ENCODE measurements at places on chromosomes 1 and 21.
A peak's percentile ranks its signal among the peaks of the same experiment; 100 is the strongest.

DNA sequence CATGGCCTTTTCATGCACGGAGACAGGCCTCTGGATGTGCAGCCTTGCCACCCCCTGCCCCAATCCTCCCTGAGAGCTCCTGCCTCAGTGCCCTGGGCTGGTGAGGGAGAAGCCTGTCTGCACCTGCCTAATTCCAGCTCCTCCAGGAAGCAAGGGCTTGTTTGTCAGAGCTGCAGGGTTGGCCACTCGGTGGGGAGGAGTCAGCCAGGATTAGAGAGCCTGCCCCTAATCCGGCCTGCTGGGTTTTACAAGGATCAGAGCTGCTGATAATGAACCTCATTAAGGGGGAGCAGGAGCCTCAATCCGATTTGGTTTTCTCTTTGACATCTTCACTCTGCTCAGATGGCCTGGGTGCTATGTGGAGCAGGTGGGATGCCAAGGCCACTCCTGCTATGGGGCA lies 31.9 kb upstream of the LHX4 start:
- DNase-seq, result no peak

DNA sequence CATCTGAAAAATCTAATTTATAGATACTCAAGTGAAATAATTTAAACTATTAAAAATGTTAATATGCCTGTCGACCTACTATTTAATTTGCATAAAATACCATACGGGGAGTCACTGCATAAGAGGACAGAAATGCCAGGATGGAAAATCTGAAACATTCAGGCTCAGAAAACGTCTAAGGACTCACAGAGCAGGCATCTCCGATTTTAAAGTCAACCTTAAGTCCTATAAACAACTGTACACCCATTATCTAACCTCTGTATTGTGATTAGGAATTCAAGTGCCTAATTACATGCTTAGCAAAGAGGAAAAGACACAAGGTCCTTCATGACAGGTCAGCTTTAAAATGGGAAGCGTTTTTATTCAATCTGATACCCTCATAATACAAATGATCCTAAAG lies 49.2 kb downstream of the ZBTB18 start:
- DNase-seq, result no peak

DNA sequence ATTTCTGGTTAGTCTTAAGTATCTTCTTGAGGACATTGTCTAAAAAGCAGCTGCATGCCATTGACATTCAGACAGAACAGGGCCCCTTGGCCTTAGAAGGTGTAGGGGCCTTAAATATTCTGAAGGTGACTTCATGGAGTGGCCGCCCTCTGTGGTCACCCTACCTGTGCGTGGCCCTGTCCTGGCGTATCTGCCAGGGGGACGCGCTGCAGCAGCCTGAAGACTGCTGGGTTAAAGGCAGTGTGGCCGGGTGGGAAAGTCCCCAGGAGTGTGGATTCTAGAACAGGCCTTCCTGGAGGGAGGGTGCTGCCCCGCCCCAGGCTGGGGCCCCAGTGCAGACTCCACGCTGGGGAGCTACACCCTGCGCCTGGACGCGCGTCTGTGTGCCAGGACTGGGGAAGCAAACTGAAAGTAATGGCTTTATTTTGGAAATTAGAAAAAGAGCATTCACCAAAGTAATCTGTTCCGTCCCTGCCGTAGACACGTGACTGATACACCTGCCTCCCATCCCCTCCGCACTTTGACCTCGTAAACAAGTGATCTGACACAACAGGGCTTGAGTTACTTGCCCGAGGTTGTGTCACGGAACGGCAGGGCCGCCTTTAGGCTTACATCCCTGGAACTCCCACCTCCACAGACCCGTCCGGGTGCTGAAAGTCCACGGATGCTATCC lies 1.8 kb downstream of the AGPAT3 start:
- no peak for DNase-seq

GRCh38 chr1:200970771-200971427 lies 52.6 kb downstream of the KIF21B start:
- DNase-seq, result no peak

DNA sequence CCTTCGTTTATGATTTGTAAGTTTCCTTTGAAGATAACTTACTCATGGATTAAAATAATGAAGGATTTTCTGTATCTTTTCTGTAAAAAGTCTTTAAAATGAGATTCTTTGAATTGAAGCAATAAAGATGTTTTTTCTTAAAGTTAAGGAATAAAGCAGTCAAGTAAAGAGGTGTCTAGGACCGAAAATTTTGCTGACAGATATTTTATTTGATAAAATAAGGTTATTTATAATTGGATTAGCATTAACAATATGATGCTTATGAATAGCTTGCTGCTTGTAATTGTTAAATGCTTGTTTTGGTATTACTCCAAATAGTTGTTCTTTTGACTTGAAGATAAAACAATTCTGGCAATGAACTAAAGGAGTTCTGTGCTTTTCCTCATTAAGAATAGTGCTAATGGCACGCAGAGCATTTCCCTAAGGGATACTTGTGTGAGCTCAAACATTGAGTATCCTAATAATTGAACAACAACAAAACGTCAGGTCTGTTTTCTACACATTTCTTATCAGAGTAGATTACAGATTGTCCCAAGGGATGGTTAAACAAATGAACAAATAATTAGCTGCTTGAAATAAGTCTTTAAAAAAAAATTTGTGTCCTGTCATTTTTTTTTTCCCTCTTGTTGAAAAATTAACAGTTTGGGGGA lies 16.6 kb downstream of the TSNAX start:
- DNase-seq, result no peak

- DNase-seq, result peak; percentile 29
These were observed 271.1 kb upstream of the C1orf105 start for GRCh38 chr1:172149346-172149745.

DNA sequence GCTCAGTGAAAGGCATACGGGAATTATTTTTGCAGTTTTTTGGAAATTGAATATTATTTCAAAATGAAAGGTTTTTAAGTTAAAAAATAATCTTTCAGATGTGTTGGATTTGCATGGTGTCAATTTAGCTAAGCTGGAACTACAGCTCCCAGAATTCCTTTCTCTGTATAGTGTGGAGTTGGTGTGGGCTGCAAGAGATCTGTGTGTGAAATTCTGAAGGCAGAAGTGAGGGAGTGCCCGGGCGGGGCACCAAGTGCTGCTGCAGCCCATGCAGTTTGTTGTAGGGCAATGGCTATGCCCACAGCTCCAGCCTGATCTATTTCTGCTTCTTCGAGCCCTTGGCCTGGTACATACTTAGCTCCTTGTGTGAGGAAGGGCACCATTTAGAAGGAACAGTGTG lies 60.5 kb upstream of the CSF1 start:
- no peak for DNase-seq

- DNase-seq, result no peak
These were observed 5.4 kb upstream of the GJA8 start for GRCh38 chr1:147897029-147897752.

DNA sequence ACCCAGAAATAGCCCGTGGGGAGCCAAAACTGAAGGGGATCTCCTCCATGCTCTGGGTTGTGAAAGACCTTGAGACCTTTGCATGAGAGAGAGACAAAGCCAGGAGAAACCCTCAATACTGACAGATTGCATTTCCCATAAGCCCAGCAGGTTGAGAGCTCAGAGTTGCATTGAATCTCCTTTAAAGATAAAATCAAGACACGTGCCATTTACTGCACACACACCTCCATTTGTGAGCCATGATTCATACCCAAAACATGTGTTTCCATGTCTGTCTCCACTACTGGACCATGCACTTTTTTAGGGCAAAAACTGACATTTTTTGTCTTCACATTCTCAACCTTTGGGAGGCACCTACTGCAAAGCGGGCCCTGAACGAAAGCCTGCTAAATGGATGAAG lies 144.0 kb upstream of the NRIP1 start:
- no peak for DNase-seq

DNA sequence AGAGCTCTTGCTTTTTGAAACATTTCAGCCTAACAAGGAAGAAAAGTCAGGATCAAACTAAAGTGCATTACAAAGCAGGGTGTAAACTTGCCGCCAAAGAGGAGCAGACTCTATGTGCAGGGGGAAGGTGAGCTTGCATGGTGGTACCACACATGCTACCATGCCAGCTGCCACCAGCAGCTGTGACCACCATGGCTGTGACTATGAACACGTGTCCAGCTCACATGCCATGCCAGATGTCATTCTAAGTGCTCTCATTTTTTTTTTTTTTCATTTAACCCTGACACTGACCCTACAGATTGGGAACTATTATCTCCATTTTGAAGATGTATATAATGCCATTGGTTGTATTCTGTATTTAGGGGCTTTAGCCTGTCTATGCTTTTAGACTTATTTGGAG lies 79.0 kb downstream of the PCP4 start:
- no peak for DNase-seq

GRCh38 chr1:145979746-145980456 lies 15.4 kb downstream of the POLR3GL start:
- peak; percentile 37 for DNase-seq

GRCh38 chr1:203929741-203930309 lies 68.4 kb downstream of the SNRPE start:
- no peak for DNase-seq

- DNase-seq, result no peak
These were observed 22.8 kb upstream of the CFAP126 start for GRCh38 chr1:161390559-161390858.

DNA sequence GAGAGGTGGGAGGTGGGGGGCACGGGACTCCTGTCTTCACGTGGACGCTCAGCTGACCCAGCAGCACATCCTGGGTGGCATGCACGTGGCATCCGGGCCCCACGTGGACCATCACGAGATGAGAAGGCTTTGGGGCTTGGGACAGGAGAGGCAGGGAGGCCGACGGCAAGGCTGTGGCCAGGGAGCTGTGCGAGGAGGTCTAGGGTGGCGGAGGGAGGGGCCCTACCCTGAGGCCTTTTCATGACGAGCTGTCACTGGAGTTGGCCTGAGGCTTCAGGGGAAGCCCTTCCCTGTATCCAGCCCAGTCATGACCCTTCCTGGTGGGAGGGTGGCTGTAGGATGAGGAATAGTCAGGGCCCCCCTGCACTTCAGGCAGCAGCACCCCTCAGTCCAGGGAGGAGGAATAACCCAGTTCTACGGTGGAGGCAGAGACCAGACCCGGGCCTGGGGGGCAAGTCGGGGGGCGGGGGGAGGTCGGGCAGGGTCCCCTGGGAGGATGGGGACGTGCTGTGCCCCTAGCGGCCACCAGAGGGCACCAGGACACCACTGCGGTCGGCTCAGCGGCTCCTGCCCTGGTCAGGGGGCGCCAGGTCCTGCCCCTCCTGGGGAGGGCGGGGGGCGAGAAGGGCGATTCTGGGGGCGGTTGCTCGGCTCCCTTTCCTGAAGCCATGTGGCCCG lies 2.0 kb upstream of the PERM1 start:
- peak; percentile 49 for DNase-seq

- DNase-seq, result no peak
These were observed 95.9 kb downstream of the DDX20 start for GRCh38 chr1:111851552-111851951.

DNA sequence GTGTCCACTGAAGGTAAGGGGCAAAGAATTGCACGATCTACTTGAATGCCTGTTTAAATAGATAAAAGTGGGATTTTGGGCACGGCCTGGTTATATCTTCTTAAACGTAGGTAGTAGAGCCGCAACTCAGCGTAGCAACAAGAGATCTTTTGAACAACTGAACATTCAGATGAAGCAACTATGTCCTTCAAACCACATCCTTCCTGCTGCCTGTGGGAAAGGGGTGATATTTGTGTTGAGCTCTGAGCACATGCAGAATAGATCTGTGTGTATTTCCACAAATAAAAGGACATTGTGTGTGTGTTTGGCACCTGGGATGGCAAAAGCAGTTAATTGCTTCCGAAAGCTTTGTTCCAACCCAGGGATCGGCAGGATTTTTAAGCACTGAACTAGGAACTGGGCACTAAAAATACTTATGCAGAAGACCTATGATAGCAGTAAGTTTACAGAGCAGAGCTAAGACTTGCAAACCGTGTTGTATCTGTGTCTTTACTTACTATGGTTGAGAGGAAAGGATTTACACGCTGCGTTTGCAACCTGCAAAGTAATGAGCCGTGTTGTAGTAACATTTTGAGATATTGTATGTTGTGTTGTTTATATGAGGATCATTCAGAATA lies 333.4 kb downstream of the CHRM3 start:
- DNase-seq, result no peak

DNA sequence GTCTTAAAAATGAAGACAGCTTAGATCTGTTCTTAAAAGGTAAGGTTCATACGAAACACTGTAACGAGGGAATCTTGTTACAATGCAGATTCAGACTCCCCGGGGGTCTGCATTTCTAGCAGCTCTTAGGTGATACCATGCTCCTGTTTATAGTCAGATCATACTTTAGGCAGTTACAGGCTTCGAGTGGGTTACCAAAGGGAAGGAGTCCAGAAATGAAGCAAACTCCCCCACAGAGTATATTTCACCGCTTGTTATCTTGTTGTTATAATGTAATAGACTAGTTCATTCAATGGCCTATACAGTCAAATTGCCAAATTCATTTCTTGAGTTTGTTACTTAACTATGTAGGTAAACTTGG lies 601.1 kb downstream of the USP25 start:
- DNase-seq, result no peak

GRCh38 chr1:160216301-160216700 lies 11.1 kb downstream of the PEA15 start:
- no peak for DNase-seq

GRCh38 chr1:55006931-55007330 lies 8.2 kb downstream of the BSND start:
- no peak for DNase-seq

DNA sequence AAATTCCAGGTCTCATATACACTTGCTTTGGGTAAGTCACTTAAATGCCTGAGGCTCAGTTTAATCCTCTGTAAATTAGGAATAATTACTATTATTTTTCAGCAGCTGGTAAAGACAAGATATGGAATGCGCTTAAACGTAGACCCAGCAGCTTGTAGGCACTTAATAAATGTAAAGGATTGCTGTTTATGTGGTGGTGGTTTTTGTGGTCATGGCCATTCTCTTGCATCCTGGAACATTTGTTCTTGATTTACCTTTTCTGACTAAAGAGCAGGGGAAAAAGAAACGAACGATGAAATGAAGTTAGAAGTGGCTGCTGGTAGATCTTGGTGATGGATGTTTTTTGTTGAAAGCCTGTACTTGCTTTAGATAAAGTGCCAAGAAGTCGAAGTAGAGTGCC lies 195.0 kb upstream of the FOXD3 start:
- DNase-seq, result no peak

DNA sequence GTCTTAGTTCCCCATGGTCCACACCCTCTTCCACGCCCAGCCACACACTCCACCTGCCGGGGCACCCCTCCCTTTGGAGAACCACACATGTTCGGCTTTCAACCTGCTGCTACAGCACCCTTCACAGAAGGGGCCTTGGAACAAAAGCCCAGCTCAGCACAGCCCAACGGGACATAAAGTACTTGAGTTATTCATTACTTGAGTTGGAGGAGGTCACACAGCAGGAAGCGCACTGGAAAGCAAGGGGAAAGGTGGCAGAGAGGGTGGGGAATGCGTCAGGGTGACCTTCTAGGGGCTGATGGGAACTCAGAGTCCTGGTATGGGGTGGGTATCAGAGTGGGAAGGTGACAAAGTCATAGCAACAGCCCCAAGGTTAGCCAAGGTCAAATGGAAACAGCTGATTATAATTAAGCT lies 3.0 kb upstream of the ATP1B1 start:
- DNase-seq, result no peak

DNA sequence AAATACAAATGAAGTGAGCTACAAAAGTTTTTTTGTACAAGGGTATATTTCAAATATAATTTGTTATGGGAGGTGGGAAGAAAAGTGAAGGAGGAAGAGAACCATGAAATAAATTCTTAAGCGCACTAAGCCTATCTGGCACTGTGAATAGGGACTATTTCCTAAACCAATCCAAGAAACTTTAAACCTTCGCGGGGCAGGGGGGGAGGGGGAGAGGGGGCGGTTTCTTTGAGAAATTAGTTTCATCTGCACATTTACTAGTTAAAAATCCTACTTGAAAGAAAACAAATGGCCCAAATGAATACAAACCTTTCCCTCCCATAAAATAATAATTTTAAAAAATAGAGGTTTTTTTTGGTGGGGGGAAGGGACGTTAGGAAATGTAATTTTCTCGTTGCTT lies 364 bp downstream of the GOLPH3L start:
- peak; percentile 13 for DNase-seq
